Naive thymus-derived CD4-positive, alpha-beta T cell (primary cell): ENCODE measurements at places on chromosomes 6 and 20. TPM values are rescaled to one million over a fixed set of nuclear protein-coding genes. Genes with fewer than 3 reads are reported as not detected.

DNA sequence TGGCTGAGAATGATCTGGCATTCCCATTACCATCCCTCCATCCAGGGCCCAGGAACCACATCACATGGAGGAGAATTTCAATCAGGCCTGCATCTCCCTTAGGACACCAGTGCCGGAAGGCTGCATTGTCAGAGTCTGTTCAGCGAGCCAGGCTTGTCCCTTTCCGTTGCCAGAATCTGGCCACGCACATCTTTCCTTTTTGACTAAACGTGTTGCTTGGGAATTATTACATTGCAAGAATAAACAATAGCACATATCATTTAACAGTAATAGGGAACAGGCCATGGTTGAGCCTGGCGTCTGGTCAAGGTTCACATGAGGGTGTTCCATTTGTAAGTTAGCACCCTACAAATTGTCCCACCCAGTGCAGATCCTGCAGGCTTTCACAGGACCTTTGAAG lies 42.8 kb downstream of the SOBP start:
- no peak for DNase-seq

DNA sequence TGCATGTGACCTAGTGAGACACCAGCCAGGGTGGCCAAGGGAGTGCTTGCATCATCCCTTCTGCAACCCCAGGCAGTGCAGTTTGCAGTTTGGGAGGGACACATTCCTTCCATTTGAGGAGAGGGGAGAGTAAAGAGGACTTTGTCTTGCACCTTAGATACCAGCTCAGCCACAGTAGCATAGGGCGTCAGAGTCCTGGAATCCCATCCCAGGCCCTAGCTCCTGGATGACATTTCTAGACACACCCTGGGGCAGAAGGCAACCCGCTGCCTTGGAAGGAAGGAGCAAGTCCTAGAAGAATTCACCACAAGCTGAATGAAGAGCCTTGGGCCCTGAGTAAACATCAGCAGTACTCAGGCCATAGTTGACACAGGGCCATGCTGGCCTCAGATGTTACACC lies 680.4 kb upstream of the IMPG1 start:
- DNase-seq: no peak

DNA sequence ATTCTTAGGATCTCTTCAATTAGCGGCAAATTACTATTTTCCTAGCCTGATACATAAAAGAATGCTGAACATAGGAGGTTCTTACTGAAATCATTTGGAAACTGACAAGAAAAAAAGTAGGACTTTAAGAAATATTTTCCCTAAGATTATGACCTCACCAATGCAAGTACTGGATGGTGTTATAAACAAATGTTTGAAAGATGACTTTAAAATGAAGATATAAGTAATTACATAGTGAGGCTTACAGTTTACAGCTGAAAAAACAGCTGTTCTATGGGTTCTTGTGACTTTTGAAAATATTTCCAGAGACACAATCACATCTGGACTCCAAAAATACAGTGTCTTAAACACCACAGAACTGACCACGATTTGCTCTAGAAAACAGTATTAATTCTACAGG lies 64.9 kb downstream of the ADAT2 start:
- DNase-seq: no peak

DNA sequence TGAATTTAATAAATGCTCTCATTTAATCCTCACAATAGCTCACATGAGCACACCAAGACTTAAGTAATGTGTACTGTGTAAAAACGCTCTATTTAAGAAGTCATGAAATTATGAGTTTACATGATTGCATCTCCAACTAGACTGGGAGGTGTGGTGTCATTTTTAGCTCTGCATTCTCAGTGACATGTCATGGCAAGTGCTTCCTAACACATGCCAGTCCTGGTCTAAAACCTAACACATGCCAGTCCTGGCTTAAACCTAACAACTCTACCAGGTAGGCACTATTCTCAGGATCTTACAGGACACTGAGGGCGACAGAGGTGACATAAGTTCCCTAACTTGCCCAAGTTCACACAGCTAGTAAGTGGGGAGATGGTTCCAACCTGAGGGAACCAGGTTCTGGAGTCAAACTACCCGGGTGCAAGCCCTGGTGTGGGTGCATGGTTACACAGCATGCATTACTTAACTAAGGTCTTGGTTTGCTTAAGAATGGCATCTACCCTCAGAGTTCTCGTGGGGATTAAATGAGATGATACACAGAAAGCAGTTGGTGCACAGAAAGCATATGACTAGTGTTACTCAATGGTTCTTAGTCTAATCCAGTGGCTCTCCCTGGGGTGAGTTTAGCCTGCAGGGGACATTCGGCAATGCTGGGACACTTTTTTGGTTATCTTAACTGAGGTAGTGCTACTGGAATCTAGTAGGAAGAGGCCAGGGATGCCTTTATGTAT lies 14.7 kb downstream of the CLDN20 start:
- DNase-seq: no peak

The LGSN gene
- total RNA-seq: not detected in 2 replicates

The GABRR1 gene
- not detected for total RNA-seq

DNA sequence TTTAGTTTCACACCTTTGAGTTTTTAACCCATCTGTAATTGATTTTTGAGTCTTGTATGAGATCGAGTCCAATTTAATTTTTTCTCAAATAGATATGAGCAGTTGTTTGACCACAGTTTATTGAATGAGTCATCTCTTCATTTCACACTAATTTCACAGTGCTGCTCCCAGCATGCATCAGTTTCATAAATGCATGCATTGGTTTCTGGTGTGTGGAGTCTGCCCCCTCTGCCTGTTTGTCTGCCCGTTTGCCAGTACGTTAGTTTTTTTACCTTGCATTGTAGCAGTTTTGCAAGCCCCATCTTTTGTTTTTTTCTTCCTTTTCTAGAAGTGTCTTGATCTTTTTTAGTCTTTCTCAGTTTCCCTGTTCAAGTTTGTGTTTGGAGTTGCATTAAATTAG lies 11.9 kb downstream of the SLX4IP start:
- DNase-seq: no peak
